GM12891 (cell line): ENCODE measurements at places on chromosomes 7 and 10.

DNA sequence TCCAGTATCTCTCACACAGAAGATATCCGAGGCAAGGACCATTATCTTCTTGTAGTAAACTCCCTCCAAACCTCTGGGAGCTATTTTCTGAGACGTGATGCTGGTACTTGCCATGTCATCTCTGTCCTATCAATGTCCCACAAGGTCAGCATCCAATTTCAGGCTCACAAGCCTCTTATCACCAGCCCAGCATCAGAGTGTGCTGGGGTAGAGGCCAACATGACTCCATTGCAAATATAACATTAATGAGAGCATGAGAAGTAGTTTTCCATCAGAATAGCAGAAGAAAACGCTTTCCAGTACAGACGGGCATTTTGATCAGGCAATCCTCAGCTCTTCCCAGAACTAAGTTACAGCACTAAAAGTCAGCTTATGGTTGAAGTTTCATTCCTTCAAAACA, 5.6 kb downstream of the MORN4 start:
- DNase-seq: no peak

DNA sequence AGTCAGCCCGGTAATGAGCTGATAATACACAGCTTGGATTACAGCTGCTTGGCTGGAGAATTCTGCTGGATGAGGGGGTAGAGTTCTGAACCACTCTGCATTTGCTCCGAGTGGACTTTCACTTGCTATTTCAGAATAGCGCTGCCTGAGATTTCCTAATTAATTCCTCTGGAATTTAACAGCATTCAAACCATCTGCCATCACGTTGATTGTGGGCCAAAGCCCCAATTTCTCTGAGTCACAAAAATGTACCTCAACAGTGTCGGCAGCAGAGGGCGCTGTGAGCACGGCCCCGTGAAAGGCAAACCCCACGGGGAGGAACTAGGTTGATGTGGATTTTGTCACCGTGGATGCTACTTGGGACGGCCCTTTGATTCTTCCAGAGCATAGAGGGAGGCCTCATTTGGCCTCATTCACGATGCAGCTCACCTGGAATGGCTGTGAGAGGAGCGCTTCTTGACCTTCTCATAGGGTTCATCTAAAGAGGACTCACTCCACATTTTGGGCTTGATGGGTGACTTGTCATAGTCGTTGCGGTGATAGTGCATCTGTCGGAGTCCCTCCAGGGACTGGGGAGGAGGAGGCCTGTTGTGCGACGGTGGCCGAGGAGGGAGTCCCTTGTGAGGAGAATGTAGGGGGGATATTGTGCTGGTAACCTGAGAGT, 73.3 kb downstream of the PRPF18 start:
- DNase-seq: peak; percentile 69

DNA sequence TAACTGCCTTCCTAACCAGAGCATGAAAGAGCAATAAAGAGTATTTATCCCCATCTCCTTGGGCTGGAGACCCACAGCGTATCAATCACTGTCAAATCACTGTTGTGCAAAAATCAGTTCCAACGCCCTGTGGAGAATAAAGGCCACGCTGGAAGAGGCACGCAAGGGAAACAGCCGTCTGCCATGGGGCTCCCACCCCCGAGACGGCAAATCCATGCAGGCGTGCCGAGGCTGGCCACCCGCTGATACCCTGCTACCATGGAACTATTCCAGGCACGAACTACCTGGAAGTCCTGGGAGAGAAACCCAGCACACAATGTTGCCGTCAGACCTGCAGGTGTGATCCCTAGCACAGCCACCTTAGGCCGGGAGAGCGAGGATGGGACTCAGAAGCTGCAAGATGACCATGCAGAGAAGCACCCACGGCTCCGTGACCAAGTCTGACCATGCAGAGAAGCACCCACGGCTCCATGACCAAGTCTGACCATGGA, 185.3 kb downstream of the DIP2C start:
- no peak for DNase-seq

GRCh38 chr7:35991511-35992232, 161.4 kb upstream of the EEPD1 start:
- no peak for DNase-seq

DNA sequence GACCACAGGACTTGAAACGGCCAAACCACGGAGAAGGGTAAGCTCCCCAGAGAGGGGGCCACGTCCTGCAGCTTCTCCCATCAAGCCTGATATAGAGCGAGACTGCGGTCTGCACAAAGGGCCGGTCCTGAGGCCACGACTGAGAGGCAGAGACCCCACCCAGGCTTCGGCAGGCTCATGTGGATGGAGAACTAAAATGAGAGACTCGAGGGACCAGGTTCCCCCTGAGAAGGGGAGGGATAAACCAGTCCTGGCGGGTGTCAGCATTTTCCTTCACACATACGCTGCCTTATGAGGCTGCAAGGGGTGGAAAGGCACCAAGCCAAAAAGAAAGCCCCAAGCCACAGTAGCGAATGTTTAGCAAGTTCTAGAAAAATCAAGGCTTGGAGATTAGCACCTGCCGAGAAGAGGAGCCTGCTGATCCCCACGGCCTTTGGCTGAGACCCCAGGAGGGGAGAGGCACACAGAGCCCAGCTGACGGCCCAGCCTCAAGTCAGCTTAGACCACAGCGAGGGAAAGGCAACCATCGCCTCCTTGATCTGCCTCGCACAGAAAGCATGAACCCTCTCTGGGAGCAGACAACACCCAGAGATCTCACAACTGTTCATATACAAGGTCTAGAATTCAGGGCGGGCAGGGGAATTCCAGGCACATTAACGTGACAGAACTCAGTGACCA, 92.6 kb upstream of the RNF32 start:
- DNase-seq: no peak

DNA sequence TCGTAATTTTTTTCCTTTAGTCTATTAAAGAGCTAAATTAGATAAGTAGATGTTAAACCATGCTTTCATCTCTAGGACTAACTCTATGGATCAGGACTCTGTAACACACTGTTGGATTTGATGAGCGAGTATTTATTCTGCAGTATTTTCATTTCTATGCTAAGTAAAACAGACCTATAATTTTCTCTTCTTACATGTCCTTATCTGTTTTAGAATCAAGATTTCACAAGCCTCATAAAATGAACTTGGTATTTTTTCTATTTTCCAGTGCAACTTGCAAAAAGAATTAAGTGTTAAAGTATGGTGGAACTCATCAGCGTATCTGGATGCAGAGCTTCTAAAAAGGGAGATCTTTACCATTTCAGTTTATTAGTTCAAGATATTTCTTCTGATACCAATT, 2.4 kb downstream of the CACUL1 start:
- no peak for DNase-seq

- no peak for DNase-seq
Measured at GRCh38 chr10:118732245-118733165, 22.3 kb downstream of the CACUL1 start.

DNA sequence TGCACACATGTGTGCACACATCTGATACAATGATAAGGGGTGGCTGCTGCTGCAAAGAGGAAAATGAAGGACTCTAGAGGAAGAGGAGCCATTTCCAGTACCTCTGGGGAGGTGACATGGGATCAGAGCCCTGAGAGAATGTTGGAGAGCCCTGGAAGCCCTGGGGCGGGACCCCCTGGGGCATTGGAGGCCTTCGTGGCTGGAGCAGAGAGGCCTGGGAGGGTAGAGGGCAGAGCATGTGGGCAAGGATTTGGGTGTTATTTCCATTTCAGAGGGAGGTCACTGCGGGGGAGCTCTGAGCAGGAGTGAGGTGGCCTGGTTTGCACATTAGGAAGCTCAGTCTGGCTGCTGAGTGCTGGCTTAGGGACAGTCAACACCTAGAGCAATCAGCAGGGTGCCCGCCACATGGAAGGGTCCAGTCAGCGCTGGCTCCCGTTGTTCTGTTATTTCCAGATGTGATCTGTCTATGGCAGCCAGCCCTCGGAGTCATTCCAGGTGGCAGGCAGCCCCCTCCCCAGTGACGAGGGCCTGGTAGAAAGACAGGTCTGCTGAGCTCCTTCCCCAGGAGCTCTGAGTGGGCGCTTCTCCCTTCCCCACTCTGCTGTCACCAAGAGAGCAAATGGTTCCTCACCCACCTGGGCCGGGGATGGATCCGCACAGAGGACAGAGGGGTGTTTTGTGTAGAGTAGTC, 24.1 kb upstream of the BTBD16 start:
- DNase-seq: no peak

DNA sequence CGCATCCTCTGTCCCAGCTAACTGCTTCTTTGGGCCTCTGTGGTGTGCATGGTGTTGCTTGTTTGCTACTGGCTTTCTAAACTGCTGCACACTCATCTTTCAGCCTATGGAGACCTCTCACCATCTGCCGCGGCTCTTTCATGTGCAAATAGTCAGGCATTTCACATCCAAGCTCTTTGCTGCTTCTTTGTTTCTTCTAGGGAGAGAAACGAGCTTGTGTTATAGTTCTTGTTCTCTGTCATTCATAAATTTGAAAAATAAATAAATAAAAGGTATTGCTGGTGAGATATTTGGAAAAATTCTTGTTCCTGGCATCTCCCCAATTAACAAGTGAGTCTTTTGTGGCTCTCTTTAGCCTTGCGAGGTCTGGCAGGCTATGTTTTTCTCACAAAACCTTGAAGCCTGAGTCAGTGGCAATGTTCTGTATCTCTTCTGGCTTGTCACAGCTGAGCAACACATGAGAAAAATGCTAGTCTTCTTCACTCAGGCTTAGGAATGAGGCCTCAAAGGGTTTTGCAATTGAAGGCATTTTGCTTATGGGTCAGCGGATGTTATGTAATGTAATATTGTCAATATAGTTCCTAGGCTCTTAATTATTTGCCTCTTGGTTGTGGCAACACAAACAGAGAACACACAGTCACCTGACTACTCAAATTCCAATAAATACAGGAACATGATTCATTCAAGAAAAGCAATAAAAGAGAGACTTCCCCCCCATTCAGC, 274.0 kb downstream of the FRMD4A start:
- DNase-seq: no peak

DNA sequence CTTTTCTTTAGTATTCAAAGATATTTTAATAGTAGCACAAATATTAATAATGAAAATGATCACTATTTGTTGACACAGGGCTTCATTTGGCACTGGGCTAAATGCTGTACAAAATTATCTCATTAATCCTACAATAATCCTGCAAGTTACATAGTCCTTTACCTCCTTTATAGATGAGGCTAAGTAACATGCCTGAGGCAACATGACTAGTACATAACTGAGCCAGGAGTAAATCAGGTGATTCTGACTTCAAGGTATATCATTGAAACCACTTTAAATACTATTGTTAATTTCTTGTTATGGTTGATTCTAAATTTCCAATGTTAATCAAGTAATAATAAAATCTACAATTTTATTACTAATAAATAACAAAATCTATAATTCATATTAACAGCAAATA, 39.8 kb downstream of the SEM1 start:
- DNase-seq: no peak

- DNase-seq: no peak
Measured at GRCh38 chr10:118495499-118495898, 99.9 kb downstream of the PRLHR start.

DNA sequence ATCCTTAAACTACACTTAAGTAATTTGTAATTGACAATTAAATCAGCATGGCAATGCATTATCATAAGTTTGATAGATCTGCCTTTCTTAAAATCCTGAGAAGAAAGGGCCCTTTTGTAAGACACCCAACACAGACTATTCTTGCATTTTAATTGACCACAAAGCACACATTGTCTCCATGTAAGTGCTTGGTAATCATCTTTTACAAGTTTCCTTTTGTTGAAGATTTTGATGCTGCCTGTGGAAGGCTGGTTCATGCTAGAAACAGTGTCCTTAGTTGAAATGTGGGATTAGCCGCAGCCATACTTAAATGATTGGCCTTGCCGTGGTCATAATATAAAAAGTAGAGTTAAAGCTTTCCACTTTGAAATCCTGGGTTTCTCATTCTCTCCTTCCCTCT, 32.3 kb upstream of the CELF2 start:
- DNase-seq: no peak

DNA sequence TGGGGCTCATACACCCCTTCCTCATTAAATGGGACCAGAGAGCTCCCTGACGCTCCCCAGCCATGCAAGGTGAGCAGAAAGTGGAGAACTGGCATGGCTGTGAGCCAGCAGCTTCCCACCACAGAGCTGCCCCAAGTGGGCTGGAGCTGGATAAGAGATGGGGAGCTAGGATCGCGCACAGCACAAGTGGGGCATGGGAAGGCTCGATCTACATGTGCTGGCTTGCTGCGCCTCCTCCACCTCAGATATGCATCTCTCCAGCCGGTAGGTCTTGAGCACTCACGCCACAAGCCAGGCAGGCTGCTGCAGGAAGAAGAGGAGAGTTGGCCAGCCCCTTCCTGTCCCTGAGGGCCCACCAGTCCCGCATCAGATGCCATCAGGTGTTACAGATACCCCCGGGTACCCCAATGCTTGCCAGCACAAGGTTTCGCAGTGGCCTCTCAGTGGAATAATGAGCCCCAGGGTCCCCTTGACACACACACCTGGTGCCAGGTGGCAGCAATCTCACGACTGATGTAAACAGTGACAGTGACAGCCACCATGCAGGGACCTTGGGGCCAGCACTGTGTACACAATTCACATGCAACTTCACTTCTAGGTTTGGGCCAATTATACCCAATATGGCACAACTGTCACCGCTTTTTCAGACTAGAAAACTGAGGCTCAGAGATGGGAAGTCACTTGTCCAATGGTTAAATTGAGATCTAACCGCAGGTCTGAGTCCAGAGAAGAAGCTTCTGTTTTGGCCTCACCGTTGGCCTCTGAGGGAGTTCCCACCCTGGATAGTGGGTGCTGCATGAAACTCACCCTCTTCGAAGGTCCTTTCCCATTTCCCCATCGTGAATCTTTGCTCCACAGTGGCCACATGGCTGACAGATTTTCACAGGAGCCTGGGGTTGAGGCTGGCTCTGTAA, 79.3 kb downstream of the OAT start:
- no peak for DNase-seq

DNA sequence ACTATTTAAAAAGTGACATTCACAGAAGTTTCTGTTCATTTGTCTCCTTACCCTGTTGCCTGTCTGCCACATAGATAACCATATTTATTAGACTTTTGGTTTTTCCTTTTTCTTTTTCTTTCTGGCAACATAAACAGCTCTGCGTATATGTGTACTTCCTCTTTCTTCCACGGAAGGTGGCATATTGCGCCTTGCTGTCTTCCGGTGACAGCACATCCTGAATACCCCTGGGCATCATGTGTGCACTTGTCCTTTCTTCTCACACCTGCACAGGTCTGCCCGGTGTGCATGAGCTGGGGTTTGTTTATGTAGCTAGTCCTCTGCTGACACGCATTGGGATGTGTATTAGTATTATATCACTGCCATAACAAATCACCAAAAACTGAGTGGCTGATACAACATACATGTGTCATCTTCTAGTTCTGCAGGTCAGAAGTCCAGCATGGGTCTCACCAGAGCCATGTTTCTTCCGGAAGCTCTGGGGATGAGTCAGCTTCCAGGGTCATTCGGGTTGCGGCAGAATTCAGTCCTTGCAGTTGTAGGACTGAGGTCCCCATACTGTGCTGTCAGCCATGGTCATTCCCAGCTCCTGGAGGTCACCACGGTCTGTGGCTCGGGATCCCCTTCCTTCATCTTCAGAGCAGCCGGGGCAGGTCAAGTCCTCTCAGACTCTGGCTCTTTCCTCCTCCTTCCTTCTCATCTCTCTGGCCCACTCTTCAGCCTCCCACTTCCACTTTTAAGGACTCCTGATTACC, 596.0 kb upstream of the FOXK1 start:
- DNase-seq: no peak

- DNase-seq: no peak
Measured at GRCh38 chr10:31816318-31816717, 112.3 kb downstream of the ARHGAP12 start.
